Muscle of back (tissue), 13 donors: ENCODE measurements at places on chromosomes 2 and 18.

DNA sequence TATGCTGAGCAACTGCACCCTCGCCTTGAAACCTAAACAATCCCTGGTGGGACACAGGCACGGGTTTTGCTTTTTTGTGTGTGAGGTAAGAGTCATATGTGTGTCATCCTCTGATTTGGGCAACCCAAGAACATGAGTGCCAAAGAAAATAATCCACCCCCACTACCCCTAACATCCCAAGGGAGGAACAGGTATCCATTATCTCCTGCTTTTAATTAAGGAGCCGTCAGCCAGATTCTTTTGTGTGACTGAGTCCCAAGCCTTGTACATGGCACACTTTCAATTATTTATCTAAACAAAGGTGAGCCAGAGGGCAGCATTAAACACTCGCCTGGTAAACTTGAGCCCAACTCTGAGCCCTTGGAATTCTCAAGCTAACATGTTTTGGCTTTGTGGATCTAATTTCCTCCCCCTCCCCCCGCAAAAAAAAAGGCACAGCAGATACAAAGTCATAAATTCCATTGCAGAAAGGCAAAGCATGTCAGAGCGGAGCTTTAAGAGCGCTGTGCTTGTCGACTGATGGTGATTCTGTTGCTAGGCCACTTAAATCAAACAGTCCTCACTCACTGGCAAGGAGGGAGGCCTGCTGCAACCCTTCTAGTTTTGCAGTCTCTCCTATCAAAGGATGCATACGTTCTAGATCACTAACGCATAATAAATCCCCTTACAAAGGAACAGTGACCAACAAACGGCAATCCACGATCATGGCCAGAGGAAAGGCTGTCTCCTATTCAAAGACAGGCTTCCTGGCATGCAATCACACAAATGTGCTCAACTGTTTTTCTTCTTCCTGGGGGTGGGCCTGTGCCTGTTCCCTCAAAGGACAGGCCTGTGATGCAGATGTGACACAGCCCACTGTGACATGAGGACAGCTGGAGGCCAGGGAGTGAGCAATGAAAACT lies 143.5 kb upstream of the LMAN1 start:
- peak; percentile 92 for DNase-seq

- DNase-seq: no peak
These were observed 247.0 kb upstream of the SYT4 start for GRCh38 chr18:43524260-43524659.

GRCh38 chr2:1024981-1025380 lies 74.3 kb downstream of the SNTG2 start:
- DNase-seq: no peak

DNA sequence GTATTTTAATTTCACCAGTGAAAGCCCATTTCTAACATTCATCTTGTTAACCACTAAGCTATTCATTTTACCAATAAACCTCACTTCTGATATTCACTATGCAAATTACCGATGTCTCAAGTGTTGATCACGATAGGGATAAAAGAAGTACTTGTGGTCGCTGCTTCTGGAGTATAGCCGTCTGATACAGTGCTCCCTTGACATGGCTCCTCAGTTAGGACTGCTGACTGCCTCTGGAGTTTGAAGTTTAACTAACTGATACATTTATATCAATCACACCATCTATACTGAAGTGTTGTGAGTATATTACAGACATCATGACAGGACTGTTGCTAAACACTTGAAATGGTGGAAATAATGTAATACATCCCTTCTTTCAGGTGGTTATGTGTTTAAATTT lies 95.6 kb downstream of the EHBP1 start:
- DNase-seq: no peak

DNA sequence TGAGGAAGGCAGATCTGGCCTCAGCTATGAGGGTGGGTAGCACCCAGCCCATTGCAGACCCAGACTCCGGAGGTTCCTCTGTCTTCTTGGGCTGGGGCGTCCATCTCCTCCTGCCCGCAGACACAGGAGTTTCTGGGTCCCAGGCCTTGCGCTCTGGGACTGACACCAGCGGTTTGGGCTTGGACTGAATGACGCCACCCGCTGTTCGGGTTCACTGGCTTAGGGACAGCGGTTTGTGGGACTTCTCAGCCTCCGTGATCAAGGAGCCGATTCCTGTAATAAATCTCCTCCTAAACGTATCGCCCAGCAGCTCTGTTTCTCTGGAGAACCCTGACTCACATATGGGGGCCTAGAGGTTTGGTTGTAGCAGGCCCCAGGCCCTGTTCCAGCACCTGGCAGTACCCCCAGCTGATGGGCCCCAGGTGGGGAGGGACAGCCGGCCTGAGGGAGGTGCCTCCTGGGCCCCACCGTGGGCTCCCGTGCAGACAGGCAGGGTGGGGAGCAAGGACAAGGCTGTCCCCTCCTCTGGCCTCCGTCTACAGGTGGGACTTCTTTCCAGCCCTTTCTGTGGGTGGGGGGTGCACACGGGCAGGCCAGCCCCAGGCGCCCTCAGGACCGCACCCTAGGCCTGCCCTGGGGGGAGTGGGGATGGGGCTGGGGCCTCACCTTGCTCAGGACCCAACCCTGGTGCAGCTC lies 4.5 kb upstream of the AQP12A start:
- no peak for DNase-seq
